ENCODE measurements at places on chromosomes 2 and 18.

DNA sequence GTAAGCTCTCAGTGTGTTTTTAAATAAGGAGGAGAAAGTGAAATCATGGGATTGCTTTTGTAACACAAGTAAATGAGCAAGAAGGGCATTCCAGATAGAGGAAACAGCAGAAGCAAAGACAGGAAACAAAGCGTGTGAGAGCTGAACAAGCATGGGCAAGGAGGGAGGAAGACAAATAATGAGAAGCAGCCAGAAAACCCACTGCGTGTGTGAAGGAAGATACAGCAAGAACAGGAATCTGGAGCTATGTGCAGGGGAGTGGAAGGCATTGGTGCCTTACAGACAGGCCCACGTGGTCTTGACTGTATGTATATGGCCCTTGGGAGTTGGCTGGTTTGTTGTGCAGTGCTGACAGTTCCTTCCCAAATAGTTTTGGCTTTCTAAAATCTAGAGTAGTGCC, 88.6 kb downstream of the AAK1 start:
- no peak for DNase-seq
- no peaks in the 10 kb centered on the region for H3K36me3 ChIP-seq
- no peak overlapping the region for H3K27ac ChIP-seq
- H3K27me3 ChIP-seq: no peaks in the 10 kb centered on the region
- H3K4me3 ChIP-seq: no peak overlapping the region

DNA sequence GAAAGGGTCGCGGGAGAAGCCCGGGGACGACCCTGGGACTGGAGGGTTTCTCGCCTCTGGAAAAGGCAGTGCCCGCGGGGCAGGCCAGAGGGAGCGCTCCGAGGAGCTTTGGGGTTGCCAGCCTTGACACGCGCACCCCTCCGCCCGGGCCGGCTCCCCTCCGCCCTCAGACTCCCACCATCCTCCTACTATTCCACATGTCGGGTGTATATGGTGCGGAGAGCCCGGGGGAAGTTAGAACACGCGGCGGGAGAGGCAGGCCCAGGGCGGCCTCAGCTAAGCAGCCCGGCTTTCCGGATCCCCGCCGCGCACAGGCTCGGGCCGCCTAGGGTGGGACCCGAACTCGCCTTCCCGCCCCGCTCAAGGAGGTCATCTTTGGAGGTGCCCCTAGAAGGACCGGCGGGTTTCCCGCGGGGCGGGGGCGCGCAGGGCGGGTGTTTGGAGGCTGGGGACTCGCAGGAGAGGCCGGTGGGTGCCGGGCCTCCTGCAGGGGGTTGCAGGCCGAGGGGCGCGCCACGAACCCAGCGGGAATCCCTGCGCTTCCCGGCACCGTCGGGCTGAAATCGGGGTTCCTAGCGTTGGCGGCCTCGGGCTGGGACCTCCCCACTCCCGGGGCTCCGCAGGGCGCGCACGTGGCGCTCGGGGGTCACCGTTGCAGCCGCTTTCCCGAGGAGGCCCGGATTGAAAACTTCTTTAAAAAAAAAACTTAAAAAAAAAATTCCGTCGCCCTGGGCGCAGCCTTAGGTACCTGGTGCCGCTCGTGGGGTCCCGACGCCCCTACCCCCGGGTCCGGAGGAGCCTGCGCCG, 3.7 kb downstream of the NFATC1 start:
- peak; percentile 60 for DNase-seq
- no peaks in the 10 kb centered on the region for H3K27me3 ChIP-seq

- no peak overlapping the region for H3K4me3 ChIP-seq
- H3K27me3 ChIP-seq: no peaks in the 10 kb centered on the region
- H3K27ac ChIP-seq: no peak overlapping the region
- H3K36me3 ChIP-seq: no peaks in the 10 kb centered on the region
- DNase-seq: no peak
These were observed 98.5 kb upstream of the CD226 start for GRCh38 chr18:70046207-70046606.

- no peak overlapping the region for H3K27ac ChIP-seq
- no peak overlapping the region for H3K4me3 ChIP-seq
- DNase-seq: no peak
- no peaks in the 10 kb centered on the region for H3K36me3 ChIP-seq
These were observed 162.7 kb downstream of the FSHR start for GRCh38 chr2:48991415-48992131.

GRCh38 chr2:210157526-210157925, 13.7 kb downstream of the KANSL1L start:
- H3K4me1 ChIP-seq: no peaks in the 10 kb centered on the region
- no peaks in the 10 kb centered on the region for H3K27me3 ChIP-seq
- H3K4me3 ChIP-seq: no peak overlapping the region
- no peak for DNase-seq
- H3K36me3 ChIP-seq: no peaks in the 10 kb centered on the region

GRCh38 chr2:68745006-68745405, 10.4 kb downstream of the ARHGAP25 start:
- no peaks in the 10 kb centered on the region for H3K27me3 ChIP-seq
- DNase-seq: no peak
- no peak overlapping the region for H3K4me3 ChIP-seq
- no peaks in the 10 kb centered on the region for H3K4me1 ChIP-seq
- H3K27ac ChIP-seq: no peak overlapping the region

Data from right lobe of liver (tissue), 6 donors.